Right ventricle myocardium superior (tissue), 1 donor: ENCODE measurements at places on chromosomes 1 and 21.

GRCh38 chr21:27450216-27450615 lies 483.3 kb upstream of the ADAMTS5 start:
- no peak for DNase-seq

DNA sequence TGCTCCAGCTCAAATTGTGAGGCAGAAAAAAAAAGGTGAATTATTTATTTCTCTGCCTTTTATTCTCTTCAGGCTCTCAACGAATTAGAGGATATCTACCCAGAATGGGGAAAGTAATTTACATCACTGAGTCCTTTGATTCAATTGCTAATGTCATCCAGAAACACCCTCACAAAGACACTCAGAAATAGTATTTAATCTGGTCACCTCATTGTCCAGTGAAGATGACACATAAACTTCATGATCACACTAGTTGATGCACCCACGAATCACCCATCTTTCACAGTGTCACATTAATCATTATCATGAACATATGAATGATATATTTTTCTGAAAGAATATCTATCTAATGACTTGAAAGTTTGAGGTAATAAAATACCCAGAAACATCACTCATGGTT lies 868.5 kb downstream of the BRINP3 start:
- DNase-seq = no peak

- no peak for DNase-seq
These were observed 891.1 kb downstream of the USP25 start for GRCh38 chr21:16620786-16621320.

GRCh38 chr1:236489710-236490377 lies 33.9 kb upstream of the LGALS8 start:
- no peak for DNase-seq

DNA sequence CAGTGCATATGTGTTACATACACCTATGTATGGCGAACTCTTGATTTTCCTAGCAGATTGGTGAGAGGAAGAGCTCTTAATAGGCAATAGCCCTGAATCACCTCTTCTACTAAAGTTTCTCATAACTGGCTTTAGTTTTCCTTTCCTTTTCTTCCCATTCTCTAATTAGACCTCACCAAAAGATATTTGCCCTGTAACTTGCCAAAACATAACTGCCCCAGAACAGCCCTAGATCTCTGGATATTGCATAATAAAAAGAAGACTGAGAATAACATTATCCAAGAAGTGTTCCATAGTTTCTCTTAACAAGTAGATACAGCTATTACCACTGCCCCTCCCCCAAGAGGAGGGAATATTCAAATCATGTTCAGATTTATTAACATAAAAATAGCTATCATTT lies 16.3 kb downstream of the SGIP1 start:
- DNase-seq = no peak

- no peak for DNase-seq
These were observed 169.1 kb upstream of the PTBP2 start for GRCh38 chr1:96552451-96552850.

DNA sequence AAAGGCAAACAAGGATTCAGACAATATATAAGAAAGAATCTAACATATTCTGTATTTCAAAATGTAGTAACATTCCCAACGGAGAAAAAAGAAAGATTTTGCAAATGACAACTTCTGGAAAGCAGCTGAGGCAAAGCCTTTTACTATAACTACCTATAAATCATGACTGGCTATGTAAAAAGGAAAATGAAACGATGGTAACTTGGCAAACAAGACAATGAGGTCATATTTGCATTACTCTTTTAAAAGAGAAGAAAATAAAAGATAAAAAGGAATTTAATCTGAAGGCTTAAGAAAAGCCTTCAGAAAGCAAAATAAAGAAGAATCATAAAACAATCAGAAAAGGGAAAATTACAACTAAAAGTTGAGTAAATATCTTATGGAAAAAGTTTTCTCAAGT lies 25.1 kb upstream of the ASPM start:
- no peak for DNase-seq

GRCh38 chr1:183812128-183812527 lies 7.2 kb downstream of the RGL1 start:
- peak; percentile 45 for DNase-seq

GRCh38 chr1:117030271-117030877 lies 28.8 kb downstream of the CD101 start:
- no peak for DNase-seq

GRCh38 chr1:234264832-234265231 lies 108.4 kb upstream of the COA6 start:
- no peak for DNase-seq

- no peak for DNase-seq
These were observed 3.2 kb downstream of the ATP1B1 start for GRCh38 chr1:169109561-169110134.

DNA sequence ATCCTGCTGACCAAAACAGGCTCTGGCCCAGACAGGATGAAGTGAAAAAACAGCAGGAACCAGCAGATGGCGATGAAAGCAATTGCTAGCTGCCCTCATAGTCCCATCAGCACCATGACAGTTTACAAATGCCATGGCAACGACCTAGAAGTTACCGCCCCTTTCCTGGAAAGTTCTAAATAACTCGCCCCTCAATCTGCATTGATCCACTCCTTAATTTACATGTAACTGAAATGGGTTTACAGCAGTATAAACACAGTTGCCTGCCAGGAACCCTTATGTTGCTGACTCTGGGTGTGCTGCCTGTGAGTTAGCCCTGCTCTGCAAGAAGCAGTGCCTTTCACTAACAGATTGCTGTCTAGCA lies 65.5 kb upstream of the CR1L start:
- no peak for DNase-seq

GRCh38 chr1:69524015-69524414 lies 43.7 kb upstream of the LRRC7 start:
- no peak for DNase-seq

DNA sequence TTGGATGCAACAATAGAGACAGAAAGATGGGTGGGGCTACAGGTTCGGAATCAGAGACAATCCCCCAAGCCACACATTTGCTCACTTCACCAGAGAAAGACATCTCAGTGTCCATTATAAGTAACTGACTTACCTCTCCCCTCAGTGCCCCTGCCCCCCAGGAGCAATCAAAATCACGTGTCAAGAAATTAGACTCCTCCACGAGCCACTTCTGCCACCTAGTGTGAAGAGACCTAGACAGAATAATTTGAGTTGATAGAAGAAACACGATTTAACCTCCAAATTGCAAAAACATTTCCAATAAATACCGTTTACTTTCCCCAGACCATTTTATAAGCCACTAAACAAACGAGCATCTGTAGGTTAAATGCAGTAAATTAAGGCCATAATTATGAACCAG lies 123.2 kb downstream of the SLC30A10 start:
- no peak for DNase-seq

DNA sequence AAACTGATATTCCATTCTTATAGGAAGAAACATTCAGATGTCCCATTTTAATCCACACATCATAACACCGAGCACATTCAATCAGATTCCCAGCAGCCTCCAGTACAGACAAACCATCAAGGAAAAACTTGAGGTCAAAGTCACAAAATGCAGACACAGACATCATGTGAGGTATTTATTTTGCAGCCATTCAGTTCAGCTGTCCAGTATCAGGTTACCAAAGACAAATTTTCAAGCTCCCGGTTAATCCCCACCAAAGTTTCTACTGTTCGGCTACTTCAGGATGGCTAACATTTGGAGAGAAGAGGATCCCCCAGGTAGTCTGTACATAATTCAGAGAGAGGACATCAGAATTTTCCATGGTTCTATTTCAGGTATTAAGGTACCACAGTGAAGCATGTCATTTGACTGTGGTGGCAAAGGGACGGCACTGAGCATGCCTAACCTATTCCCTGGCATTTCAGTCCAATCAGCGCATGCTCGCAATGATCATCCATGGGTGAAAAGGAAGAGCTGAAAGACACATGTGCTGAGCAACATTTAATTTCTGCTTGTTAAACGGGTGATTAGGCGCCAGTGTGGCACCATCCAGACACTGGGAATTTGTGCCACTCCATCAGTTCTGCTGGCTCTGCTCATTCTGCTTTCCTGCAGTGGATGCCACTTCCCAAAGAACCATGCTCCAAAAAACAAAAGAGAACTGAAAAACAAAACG lies 13.6 kb upstream of the NDC1 start:
- no peak for DNase-seq

- DNase-seq = no peak
These were observed 20.7 kb upstream of the ATP1A1 start for GRCh38 chr1:116352349-116352813.

DNA sequence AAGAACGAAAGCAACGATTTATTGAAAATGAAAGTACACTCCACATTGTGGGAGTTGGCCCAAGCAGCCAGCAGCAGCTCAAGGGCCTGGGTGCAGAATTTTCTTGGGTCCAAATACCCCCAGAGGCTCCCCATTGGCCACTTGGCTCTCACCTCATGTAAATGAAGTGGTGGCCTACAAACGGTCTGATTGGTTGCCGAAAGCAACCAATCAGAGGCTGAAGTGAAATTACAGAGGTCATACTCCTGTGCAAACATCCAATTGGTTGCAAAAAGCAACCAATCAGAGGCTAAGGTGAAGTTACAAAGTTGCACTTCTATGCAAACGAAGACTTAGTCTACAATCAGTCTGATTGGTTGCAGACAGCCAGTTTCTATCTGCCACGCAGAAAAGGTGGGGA lies 31.9 kb downstream of the FAM163A start:
- no peak for DNase-seq

DNA sequence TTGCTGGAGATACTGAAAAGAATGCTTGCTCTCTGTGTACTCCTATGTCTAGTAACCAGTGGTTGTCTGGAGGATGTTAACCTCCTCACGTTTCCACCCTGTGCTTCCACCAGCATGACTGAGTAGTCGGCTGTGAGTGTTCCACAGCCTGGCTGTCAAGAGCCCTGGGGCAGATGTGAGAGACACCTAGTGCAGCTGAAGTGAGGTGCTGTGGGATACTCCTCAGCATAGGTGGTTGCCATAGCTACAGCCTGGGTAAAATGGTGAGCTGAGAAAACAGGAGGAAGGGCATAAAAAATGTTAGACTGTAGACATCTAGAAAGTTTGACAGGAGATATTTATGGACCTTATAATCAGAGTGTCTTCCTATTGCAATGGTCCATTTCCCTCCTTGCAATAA lies 15.8 kb downstream of the IVL start:
- no peak for DNase-seq

DNA sequence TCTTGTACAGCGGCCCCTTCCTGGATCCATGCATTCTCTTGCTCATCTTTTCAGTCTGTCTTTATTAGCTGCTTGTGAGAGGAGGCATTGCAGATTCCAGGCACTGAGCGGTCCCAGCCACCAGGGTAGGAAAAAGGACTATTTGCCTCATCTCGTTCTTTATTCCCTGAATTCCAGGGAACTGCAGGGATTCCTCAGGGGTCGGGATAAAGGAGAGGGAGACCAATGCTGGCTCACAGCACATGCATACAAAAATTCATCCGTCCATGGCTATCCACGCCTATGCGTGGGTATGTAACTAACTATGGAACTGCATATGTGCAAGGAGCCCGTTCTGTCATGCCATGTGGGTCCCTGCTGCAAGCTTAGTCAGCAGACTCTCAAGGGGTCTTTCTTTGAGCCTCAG lies 879 bp upstream of the PLPPR5 start:
- DNase-seq = no peak

GRCh38 chr1:226602186-226603021 lies 53.8 kb downstream of the STUM start:
- DNase-seq = peak; percentile 72

DNA sequence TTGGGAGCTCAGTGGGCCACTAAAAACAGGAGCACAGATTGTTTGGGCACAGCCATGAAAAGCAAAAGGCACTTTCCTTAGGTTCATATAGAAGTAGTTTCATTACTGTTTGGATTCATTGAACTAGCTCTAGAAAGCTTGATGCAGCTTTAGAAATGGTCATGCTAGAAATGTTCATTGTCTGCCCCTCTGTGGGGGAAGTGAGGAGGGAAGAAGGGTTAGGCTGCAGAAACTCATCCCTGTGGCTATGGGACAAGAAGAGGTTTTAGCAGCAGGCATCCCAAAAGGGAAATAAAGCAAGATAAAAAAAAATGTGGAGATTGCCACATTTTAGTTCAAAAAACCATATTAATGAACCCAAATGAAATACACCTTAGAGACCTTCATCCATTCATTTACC lies 359.6 kb upstream of the PTBP2 start:
- no peak for DNase-seq

DNA sequence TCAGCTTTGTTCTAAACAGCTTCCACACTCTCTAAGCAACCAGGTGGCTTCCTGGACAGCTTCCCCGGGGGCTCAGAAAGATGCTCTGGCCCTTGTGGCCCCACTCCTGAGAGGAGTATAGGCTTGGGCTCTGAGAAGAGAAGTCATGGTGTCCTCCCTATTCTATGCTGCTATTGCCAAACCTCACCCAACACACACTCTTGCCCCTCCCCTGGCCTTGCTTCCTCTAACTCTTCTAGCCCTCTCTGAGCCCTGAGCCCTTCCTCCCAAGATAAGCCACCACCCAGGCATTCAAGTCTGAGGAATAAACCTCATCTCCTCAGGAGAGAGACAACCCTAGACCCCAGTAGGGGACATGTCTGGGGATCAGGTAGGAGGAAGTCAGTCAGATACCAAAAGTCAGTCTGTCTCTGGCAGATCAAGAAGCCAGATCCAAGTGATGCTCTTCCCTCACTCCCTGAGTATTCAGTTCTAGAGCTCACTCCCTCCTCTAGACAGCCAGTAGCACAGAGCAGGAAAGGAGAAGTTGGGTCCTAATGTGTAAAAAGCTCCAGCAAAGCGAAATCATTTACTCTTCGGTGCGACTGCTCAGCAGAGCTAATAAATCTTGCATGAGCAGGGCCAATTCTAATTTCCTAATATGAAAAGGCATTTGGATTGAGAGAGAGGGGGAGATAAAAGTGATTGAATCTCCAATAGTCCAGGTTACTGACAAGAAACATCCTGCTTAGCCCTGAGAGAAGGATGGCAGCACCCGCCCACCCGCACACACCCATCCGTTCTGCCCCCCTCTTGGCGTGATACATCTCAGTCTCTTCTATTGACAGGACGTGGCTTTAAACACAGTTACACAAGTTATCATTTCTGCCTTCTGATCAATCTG lies 50.5 kb downstream of the DMAP1 start:
- DNase-seq = no peak

- no peak for DNase-seq
These were observed 2.4 kb downstream of the NTRK1 start for GRCh38 chr1:156862997-156863599.

DNA sequence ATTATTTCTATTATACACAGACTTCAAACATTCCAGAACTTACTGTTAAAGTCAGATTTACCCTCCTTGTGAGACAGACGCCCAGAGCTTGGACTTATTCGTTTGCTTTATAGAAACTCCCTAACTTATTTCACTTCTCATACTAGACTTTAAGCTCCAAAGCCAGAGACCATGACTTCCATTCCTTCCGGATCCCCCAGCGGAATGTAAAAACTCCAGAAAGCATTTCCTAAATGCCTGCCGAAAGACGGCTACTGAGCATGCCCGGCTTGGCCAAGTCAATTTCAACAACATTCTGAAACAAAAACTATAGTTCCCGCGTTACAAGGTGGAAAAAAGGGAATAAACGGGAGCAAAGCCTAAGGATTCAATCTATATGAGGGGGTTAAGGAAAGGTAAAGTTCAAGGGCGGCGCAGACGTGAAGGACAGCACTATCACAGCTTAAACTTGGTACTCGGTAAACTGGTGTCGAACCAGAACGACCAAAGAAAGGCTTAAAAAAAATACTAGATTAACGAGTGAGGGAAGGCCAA lies 1.1 kb downstream of the USP48 start:
- no peak for DNase-seq

- DNase-seq = no peak
These were observed 171.9 kb downstream of the SMYD3 start for GRCh38 chr1:246335151-246335550.
